BE2C (cell line): ENCODE measurements at places on chromosomes 6 and 20.

DNA sequence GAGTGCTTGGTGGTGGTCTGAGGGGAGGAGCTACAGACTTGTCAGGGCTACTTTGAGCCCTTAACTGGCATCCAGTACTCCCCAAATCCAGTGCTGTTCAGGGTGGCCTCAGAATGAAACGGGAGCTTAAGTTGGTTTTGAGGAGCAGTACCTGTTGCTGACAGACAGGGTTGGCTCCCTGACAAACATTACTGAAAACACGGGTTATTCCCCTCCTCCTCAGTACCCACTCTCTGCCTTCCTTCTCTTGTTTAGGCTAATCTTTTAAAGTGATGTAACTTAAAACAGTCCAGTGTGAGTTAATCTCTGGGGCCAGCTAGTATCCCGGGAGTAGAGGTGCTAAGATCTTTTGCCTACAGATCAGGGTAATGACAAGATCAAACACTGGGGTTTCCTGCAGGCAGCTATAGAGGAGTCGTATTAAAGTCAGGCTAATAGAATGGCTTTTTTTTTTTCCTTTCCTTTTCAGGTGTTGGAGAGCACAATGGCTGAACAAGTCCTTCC is 3.7 kb downstream of the TNFAIP3 start:
- no peak for DNase-seq

DNA sequence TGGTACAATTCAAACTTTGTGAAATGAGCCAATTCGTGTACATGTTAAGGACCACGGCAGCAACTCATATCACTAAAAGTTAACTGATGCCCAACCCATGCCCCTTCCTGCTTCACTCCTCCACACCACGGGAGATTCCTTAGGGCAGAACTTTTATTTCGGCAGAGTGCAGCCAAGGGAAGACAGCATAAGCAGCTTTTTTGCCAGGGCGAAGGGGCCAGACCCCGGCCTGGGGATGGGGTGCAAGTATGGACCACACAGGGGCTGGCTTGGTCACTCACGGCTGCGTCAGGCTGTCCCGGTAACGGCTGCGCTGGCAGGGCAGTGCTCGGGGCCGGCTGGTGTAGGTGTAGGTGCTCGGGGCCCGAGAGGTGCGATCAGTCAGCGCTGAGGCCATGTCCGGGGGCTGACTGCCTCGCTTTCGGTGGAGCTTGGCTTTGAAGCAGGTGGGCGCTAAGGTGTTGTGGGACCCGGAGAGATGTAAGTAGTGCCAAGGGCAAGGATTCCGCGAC is 792 bp downstream of the RSPH3 start:
- no peak for DNase-seq

GRCh38 chr20:19633985-19634384 is 124.1 kb upstream of the RIN2 start:
- DNase-seq, result no peak

DNA sequence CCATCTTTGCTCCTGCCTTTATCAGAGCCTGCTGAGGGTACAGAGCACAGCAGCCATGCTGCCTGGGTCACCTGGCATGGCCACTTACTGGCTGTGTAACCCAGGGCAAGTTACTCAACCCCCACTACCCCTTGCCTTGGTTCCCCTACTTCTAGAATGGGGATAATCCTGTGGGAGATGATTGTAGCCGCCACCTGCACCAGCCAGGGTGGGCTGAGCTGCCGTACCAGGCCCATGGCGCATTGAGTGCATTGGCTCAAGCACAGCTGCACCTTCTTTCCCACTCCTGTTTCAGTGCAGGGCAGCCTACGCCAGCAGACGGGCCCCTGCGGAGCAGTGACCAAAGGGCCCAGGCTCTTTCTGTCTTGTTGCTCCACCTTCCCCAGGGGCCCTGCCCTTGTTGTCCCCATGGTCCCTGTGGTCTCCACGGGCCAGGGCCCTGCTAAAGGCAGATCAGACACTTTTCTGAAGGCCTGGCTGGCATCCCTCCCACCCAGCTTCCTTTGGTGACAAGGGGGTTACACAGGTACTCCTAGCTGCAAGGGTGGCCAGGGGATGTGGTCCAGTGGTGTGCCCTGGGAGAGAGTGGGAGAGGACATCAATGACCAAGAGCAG is 159.4 kb upstream of the MLN start:
- no peak for DNase-seq

DNA sequence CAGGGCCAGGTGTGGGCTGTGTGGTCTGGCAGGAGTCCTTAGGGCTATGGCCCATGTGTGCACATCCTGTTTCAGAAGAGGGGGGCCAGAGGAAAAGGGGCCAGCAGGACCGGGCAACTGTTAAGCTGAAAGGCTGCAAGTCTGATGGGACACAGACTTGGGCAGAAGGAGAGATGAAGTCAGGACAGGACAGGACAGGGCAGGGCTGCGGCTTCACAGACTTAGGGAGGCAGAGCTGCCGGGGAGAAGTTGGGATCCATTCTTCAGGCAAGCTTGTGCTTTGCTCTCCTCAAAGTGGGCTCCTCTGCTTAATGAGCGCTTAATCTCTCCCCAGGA is 28.7 kb downstream of the MOCS1 start:
- no peak for DNase-seq

GRCh38 chr6:168525114-168525513 is 84.1 kb downstream of the SMOC2 start:
- no peak for DNase-seq

GRCh38 chr6:158560836-158561320 is 987 bp downstream of the TMEM181 start:
- DNase-seq, result peak; percentile 46
